ENCODE measurements at places on chromosomes 11 and 22.

DNA sequence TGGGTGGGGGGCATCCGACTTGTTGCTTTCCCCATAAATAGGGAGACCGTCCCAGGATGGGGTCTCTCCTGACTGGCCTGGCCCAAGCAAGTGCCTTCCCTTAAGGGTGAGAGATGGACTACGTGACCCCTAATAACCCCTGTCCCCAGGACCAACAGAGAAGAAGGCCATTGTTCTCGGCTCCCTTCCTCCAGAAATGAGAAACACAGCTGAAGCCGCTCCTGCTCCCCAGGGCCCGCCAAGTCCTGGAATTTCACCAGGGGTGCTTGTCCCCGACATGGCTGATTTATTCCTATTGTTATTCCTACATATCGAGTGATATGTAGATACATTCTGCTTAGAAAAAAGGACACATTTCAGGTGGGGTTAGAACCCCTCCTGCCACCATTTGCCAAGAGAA lies 100.8 kb downstream of the TP53I11 start:
- DNase-seq: no peak

DNA sequence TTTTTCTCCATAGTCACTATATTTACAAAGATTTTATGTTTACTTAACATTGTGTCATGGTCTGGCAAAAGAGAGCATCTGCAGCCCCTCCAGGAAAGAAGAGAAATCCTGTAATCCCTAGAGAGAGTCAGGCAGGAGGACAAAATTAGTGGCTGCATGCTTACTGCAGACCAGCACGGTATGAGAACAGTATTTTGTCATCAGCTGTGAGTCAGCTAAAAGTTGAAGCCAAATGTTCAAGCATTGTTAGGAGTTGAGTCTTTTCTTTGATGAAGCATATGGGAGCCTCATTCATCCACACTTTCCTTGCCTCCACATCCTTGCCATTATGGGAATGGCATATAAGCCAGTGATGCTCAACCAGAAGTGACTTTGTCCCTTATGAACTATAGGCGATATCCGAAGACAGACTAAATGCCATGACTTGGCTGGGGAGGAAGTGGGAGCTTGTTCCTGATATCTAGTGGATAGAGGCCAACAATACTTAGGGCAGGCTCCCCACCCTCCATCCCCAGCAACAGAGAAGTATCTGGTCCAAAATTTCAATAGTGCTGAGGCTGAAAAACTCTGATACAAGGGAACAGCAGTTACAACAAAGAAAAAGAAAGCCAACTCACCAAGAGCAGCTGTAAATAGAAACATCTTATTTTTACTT lies 112.0 kb upstream of the OR5AK2 start:
- no peak for DNase-seq

- DNase-seq: no peak
Observed at GRCh38 chr22:50016988-50017700, 4.6 kb upstream of the IL17REL start.

GRCh38 chr11:73177380-73177777 lies 35.3 kb upstream of the FCHSD2 start:
- no peak for DNase-seq

DNA sequence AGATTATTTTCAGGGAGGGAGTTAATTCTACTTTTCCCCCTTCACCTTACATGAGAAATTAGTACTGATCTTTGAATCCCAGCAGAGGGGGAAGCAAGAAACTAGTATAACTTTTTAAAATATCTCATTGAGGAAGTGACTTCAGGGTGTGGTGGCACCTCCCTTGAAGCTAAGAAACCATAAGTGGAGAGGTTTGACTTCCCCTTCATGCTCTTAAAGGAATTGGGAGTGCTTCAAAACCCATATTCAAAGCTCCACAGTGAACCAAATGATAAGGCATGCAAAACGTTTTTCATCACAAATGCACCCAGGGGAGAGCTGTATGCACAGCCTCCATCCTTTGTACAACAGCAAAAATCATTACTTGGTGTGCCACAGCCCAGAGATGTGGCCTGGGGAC lies 540 bp downstream of the MS4A14 start:
- no peak for DNase-seq

GRCh38 chr22:35418088-35418487 lies 18.1 kb downstream of the MCM5 start:
- no peak for DNase-seq
